ENCODE measurements at places on chromosomes 1 and 21.

DNA sequence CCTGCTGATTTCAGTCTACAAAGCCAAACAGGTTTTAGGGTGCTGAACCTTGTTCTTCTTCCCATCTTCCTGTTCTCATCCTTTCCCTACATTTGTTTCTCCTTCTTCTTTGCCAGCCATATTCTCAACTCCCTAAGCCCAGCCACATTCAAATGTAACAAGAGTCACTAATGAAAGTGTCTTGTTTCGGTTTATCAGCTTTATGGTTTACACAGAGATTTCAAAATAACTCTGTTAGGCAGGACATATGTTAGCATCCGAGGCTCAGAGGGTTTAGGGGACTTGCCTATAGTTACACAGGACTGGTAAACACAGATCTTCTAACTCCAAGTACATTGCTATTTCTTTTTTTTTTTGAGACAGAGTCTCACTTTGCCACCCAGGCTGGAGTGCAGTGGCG lies 61.3 kb downstream of the NDUFS5 start:
- DNase-seq: no peak

DNA sequence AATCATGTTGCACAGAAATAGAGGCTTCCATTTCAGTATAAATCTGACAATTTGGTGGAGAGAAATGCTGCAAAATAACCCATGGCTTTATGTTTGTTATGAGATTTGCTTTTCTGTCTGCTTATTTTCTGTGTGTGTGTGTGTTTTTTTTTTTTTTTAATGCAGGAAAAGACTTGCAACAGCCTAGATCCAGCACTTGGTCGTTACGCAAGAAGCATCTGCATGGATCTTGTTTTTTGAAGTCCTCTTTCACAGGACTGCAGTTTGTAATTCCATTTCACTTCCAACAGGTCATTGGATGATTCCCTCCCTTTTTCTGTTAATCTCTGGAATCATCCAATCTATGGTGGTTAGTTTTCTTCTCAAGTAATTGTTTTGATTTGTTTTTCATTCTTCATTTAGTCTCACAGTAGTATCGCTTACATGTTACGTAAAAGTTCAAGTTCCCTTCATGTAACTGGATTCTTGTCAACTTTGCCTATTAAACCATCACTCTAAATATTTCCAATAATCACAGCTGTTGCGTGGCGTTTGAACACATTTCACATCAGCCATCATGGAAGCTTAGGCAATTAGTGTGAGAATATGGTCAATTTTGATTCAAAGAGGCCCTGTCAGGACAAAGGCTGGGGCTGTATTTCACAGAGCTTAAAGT lies 312.9 kb downstream of the NFIA start:
- no peak for DNase-seq

DNA sequence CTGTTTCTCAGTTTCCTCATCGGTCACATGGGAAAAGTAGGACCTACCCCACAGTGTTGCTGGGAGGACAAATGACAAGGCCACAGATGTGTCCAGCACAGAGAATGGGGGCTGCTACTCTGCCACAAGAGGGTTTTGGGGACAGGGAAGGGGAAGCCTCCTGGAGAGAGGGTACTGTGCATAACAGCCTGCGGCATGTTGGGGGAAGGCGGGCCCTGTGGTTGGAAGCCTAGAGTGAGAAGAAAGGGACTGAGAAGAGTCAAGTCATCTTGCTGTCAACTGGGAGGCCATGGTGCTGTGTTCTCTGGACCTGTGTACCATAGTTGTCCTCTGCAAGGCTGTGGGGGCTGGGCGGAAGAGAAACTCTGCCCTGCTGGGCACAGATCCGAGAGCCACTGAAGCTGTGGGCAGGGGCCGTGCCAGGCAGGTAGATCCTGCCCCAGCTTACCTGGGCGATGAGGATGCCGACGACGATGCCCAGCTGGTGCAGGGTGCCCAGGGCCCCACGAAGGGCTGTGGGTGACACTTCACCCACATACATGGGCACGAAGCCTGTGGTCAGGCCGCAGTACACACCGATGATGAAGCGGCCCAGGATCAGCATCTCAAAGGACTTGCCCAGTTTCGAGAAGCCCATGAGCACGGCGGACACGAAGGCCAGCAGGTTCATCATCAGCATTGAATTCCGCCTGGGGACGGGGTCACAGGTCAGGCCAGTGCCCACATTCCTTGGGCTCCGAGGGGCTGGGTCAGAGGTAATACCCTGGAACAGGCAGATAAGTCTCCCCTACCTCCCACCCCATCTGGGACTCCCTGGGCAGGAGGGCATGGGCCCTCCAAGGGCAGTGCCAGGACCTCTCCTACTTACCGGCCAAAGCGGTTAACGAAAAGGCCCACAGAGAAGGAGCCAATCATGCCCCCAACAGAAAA lies 28.2 kb downstream of the SLC2A1 start:
- no peak for DNase-seq

GRCh38 chr1:212618466-212619210 lies 10.1 kb downstream of the ATF3 start:
- no peak for DNase-seq

DNA sequence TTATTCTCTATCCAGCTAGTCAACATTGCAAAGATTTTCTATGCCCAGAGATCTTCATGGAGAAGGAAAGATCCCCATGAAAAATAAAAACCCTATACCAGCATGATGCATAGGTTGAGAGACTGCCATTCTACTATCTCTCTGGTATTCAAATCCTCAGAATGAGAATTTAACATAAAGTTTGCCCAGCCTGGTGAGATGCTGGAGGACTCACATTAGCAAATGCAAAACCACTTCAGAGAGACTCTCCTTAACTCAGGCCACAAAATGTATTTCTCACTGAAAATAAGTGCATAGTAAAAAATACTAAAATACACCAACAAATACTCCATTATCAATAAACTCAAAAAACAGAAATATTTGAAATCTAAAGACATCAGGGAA lies 430.0 kb upstream of the RUNX1 start:
- no peak for DNase-seq

DNA sequence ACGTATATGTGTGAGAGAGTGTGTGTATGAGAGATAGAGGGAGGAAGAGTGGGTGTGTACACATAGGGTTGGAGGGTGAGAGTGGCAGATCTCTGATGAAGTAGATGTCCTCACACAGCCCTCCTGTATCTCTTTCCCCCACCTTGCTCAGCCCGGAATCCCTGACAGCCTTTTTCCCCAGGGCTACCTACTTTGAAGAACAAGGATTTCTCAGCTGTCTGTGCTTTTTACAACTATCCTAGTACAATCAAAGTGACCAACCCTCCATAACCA lies 29.1 kb upstream of the CADM3 start:
- DNase-seq: no peak

- DNase-seq: no peak
Observed at GRCh38 chr1:8077120-8077573, 51.0 kb upstream of the ERRFI1 start.

GRCh38 chr1:57424231-57425027 lies 569 bp upstream of the DAB1 start:
- DNase-seq: no peak

GRCh38 chr21:37677006-37677405 lies 239.3 kb downstream of the KCNJ6 start:
- DNase-seq: no peak

GRCh38 chr1:150365941-150366340 lies 2.0 kb downstream of the RPRD2 start:
- no peak for DNase-seq

DNA sequence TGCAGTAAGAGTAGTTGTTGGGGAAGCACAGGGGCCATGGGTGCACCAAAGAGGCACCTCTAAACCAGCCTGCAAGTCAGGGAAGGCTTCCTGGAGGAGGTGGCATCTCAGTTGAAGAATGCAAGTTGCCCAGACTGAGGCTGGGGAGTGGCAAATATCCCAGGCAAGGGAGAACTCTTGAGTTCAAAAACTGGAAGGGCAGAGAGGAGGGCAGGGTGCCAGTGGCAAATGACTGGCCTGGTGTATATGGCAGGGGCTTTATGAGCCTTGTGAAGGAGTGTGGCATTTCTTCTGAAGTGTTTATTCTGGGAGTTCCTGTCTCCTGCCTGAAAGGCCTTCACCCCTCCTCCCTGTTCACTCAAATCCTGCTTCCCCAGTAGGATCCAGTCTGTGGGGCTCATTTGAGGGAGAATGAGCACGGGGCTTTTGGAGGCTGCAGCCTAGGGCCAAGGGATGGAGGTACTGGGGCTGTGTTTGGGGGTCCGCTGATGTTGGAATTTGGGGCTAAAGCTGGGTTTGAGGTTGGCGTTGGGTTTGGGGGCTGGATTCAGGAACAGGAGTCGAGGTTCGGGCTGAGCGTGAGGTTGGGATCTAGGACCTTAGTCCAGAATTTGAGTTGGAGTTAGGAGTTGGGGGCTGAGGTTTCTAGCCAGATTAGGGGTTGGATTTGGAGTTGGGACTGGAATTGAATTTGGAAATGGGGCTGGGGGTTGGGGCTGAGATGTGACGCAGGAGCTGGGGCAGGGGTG lies at the start of gene TMEM125:
Gene TMEM125, plus strand, starts transcription at position 357 of the 749 bp plus-strand sequence. CDS start 2,740 bp downstream, outside the sequence.
- DNase-seq: no peak

GRCh38 chr1:231806623-231807495 lies 180.3 kb downstream of the DISC1 start:
- DNase-seq: no peak
